ENCODE measurements at places on chromosomes 16 and 17.

DNA sequence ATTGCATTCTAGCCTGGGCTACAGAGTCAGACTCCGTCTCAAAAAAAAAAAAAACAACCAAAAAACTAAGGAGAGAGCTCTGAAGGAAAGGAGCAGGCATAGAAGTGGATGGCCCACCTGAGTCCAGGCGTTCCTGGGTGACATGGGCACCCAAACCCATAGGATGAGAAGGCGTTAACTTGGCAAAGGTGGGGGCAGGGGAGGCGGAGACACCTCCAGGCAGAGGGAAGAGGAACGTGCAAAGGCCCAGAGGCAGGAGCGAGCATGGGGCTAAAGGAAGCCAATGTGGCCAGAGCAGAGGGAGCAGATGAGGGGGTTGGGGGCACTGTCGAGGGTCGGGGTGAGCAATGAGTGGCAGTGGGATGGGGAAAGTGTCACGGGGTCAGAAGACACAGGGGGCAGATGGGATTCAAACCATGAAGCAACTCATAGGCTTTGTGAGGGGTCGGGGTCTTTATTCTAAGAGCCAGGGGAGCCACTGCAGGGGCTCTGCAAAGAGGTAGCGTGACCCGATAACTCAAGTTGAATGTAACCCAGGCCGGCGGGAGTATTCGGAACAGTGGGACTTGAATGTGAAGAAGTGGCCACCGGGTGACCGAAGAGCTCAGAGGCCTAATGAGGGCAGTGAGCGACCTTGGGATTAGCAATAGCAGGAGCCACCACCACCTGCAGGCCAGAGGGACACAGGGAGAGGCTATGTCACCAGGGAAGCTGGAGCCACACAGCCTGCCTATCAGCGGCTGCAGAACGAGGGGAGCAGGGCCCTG lies 11.8 kb downstream of the TTYH2 start:
- DNase-seq: no peak

- no peak for DNase-seq
Observed at GRCh38 chr16:152141-153128, at the start of gene HBZ. Gene HBZ (plus strand): TSS chr16:152644. CDS start chr16:152910, 266 bp downstream.

GRCh38 chr16:4820652-4821051 lies 18.2 kb upstream of the ROGDI start:
- DNase-seq: no peak

DNA sequence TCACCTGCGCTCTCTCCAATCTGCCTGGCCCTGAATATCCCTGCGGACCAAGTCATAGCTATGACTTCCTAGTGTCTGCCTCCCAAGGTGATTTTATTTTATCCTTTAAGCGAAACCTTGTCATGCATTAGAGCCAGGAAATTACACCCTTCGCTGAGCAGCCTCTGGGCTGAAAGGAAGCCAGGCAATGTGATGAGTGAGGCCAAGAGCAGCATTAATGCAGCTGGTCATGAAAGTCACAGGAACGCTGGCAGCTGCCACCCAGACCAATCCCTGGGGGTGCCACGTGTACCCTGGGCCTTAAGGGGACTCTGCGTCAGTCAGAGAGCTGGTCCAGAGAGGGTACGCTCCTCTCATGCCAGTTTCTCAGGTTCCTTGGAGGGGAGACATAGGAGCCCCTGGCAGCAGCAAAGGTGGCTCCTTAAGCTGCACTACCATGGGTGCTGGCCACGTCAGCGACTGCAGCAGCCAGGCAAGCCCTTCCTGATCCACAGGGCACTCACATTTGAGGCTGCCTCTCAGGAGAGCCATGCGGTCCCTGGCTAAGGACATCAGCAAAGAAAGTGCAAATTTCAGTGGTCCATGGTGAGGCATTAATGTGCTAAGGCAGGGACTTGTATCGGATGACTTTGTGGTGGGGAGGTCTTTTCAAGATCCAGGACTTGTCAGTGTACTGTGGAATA lies 42.7 kb upstream of the WSCD1 start:
- DNase-seq: no peak

DNA sequence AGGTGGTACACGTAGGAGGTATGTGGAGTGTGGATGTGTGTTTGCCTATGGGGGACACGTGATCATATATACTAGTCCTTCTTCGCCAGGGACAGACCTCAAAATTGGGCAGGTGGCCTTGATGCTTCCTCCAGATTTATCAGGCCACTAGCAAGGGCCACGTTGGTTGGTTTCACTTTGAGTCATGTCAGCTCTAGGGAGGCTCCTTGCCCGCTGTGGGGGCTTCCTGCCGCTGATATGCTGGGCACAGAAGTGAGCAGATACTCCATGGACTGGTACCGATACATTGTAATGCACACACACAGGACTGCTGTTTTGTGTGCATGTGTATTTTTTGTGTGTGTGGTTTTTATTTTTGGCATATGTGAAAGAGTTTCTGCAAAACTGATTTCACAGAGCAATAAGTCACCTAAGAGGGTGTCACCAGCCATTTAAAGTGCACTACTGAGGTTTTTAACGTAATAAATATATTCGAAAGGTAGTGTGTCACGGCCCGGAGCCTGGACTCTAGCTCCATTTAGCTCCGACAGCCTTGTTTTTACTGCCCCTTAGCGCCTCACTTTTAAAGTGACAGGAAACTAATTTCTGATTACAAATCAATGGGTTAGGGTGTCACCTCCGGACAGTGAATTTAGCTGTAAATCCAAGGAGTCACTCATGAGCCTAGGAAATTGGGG lies 605.5 kb upstream of the SALL1 start:
- no peak for DNase-seq

GRCh38 chr17:40535924-40536294 lies 29.4 kb downstream of the CCR7 start:
- no peak for DNase-seq

DNA sequence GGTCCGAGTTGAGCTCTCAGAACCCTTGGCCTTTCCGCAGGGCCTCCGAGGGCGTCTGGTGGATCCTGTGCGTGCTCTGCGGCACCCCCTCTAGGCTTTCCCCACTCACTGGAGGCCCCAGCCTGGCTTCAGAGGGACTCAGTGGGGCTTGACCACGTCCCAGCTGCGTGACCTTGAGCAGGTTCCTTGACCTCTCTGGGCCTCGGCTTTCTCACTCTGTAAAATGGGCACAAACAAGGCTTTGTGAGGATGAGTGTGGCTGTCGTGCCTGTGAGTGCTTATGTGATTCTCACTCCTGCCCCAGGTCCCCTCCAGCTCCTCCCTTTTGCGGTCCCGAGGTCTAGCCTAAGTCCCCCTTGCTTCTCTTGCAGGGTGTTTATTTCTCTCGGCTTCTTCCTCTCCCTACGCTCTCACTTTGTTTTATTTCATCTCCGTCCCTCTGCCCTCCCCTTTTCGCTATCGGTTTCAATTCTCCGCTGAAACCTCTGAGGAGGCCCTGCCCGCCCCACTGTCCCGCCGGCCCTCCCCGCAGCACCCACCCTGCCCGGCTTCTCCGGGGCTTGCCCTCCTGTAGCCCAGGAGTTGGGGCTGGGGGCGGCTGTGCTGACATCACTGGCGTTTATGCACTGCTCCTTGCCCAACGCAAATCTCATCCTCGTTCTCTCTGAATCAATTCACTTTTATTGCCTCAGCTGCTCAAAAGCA lies 82.3 kb upstream of the CBX4 start:
- DNase-seq: no peak

DNA sequence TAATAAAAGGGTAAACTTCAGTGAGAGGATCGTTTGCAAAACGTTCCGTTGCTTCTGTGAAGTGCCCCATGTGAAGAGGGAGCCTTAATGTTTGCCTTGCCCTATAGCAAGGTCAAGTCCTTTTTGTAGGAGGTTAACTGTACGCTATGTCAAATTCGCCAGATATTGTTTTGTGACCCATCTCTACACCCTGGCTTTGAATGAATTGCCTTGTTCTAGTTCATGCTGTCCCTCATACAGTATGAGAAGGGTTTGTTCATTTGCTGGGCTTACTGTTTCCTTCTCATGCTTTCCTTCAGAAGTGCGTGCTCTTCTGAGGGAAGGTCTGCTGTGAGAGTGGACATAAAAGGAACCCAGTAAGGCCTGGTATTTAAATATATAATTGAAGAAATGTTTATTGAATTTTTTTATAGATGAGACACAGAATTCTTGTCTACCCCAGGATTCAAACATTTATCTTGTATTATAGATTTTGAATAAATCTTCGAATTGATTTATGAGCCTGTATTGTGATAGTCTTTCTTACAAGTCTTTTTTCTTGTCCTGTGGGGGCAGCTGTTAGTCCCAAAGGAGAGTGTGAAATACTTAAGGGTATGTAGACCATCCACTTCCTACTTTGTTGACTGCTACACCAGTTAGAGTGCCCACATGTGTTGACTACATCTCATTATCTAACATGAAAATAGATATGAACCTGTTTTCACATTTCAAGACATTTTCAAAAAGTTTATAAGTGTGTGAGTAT lies 1.7 kb downstream of the MAP3K3 start:
- DNase-seq: no peak

GRCh38 chr16:20862162-20862960 lies 37.8 kb downstream of the DCUN1D3 start:
- DNase-seq: no peak

- DNase-seq: no peak
Observed at GRCh38 chr17:47262586-47262985, 9.0 kb downstream of the ITGB3 start.

DNA sequence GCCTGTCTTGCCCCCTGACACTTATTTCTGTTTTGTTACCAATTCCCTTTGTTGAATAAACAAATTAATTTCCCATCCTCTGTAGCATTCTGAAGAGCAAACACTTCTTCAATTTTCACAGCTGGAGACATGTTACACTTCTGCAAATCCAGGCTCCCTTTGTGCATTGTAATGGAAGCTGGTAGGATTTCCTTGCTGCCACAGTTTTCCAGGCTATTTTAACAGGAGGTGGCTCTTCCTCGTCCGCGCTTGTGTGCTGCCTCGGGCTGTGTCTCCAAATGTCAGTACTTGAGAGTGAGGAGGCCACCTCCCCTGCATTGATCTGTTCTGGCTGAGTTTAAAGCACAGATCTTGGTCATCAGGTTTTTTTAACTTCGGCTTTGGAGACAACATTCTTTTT lies 40.0 kb downstream of the SOST start:
- DNase-seq: no peak

DNA sequence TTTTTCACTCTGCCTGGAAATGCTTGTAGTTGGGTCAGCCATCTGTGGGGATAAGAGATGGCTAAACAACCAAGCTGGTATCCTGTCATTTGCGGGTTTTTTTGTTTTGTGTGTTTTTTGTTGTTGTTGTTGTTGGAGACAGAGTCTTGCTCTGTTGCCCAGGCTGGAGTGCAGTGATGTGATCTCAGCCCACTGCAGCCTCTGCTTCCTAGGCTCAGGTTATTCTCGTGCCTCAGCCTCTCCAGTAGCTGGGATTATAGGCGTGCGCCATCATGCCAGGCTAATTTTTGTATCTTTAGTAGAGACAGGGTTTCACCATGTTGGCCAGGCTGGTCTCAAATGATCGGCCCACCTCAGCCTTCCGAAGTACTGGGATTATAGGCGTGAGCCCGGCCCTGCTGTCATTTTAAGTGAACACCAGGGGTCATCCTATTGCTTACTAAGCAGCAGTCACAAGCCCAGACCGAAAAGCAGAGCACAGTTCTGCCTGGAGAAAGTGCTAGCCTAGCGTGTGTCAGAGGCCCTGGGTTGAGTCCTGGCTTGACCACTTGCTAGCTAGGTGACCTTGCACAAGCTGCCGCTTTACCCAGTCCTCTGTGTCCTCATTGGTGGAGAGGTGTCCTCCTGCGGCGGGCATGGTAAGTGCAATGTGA lies 4.6 kb downstream of the SMCR8 start:
- DNase-seq: no peak

DNA sequence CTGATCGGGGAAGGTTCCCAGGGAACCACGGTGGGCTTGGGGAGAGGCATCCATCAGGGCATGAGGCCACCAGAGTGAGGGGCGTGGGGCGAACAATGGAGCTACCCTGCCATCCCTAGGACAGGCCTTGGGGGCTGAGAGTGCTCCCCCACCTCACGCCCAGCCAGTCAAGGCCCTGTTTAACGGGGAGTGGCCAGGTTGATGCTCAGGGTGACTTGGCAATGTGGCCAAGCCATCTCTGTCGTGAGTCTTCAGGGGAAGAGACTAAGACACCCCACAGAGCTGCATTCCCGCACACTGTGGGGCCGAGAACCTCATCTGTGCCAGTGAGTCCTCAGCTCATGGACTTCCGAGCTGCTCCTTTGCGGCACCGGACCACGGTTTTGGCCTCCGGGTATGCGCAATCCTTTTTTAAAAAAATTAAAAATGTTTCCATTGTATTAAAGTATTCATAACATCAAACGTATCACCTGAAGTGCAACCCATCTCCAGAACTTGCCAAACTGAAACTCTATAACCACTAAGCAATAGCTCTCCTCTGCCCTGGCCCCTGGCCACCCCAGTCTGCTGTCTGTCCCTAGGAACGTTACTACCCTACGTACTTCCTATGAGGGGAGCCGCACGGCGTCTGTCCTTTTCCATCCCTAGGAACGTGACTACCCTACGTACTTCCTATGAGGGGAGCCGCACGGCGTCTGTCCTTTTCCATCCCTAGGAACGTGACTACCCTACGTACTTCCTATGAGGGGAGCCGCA lies 71.8 kb upstream of the DOC2B start:
- DNase-seq: no peak

GRCh38 chr17:43755389-43755875 lies 3.2 kb downstream of the SOST start:
- no peak for DNase-seq

All from activated naive CD8-positive, alpha-beta T cell treated with anti-CD3 and anti-CD28 coated beads, Interleukin-2, amount 50 U/mL, for 16 hours (primary cell).